ENCODE measurements at places on chromosomes 1 and 21.

- DNase-seq = no peak
Measured at GRCh38 chr21:44716984-44717383, 5.6 kb upstream of the TSPEAR start.

GRCh38 chr1:247746391-247746935, 1.5 kb downstream of the OR14A2 start:
- no peak for DNase-seq

DNA sequence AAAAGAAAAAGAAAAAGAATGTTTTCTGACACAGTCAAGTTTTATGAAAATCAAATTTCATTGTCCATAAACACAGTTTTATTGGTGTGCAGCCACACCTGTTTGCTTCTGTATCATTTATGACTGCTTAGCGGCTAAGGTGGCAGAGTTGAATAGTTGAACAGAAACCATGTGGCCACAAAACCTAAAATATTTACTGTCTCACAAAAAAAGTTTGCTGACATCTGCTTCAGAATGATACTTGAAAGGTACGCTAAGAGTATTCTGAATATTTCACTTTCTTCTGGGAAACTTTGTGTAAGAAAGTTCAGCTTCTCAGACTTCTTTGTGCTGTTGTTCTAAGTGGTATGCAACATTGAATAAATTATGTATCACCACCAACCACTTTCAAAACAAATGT, 6.2 kb downstream of the KCNK1 start:
- DNase-seq = no peak

DNA sequence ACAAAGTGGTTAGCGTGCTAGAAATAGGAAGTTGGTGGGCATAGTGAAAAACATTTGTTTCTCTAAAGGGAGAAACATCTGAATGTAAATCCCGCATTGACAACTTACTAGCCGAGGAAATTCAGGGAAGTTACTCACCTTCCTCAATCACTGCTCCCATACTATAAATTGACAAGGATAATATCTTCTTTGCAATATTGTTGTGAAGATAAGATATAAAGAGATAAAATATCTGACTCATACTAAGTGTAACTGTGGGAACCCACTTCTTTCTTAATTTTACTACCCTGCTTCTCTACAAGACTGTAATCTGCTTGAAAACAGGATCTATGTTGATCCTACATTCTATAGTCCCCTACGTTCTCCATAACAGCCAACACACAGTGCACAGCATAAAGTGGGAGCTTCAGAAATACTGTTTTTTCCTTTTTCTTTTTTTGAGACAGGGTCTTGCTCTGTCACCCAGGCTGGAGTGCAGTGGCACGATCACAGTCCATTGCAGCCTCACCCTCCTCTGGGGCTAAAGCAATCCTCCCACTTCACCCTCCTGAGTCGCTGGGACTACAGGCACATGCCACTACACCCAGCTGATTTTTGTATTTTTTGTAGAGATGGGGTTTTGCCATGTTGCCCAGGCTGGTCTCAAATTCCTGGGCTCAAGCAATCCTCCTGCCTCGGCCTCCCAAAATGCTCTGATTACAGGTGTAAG, 57.4 kb upstream of the C1orf21 start:
- DNase-seq = no peak

GRCh38 chr1:201597551-201598230, 58.8 kb downstream of the NAV1 start:
- no peak for DNase-seq

DNA sequence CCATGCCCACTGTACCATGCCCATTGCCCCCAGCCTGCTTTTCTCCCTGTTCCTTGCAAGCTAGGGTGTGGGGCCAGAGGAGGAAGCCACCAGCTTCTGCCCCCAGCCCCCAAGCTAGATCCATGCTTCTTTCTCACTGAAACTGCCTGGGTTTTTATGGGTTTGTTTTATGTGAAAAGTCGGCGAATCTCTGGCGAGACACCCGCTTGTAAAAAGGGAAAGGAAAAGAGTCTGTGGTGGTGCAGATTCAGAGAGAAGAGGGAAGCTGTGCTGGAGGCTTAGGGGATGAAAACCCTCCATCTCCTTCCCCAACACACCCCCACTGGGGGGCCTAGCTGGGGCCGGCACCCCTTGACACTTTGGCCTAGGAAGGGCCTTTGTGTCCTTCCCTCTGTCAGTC, 26.2 kb downstream of the GRHL3 start:
- no peak for DNase-seq

DNA sequence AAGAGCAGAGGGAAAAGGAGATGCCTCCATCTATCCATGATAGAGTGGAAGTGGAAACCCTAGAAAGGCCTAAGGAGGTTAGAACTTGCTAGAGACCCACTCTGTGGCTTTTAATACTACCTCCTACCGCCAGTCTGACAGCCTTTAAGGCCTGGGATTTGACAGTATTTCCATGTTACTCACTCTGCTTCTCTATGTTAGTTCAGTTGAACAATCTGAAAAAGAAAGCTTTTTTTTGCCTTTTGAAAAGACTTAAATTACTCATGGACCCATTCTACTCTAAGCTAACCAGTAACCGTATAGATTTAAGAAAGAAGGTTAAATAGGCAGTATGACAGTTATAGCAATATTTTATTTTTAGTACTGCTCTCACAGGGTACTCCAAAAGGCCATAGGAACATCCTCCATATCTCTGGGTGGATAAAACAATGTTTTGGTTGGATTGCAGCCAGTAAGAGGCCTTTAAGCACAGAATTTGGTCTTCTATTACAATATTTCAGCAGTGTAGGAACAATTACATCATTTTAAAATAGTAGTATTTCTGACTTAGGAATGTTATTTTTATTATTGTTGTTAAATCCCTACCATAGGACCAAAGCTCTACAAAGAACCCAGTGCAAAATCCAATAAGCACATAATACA, 15.9 kb upstream of the GPR25 start:
- no peak for DNase-seq

GRCh38 chr1:186531561-186532165, 70.7 kb upstream of the PDC start:
- DNase-seq = no peak

GRCh38 chr1:32953495-32953894, 11.1 kb downstream of the RNF19B start:
- DNase-seq = no peak

DNA sequence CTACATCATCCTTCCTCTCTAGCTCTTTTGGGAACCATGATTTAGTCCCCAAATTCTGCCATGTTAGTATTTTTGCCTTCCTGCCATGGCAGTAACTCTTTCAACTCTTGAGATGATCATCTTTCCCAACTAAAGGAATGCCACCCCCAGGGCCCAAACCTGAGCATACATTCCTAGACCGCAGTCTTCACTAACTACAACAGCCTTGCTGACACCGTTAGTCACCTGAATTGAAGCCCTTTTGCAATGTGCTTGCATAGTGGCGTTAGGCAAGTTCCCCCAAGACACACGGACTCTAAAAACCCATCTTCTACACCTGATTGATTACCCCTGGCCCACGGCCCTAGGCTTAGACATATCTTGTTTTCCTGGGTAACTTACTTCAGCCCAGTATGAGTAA, 16.4 kb upstream of the YTHDF2 start:
- no peak for DNase-seq

DNA sequence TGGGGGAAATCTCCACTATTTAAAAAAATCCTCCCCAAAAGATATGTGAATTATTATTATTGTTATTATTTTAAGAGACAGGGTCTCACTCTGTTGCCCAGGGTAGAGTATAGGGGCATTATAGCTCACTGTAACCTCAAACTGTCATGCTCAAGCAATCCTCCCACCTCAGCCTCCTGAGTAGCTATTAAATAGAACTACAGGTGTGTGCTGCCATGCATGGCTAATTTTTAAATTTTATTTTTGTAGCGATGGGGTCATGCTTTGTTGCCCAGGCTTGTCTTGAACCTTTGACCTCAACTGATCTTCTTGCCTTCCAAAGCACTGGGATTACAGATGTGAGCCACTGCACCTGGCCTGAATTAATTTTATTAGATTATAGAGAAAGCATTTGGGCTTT, 116.8 kb downstream of the RABGAP1L start:
- no peak for DNase-seq

GRCh38 chr1:171788696-171789095, 7.2 kb downstream of the METTL13 start:
- no peak for DNase-seq

DNA sequence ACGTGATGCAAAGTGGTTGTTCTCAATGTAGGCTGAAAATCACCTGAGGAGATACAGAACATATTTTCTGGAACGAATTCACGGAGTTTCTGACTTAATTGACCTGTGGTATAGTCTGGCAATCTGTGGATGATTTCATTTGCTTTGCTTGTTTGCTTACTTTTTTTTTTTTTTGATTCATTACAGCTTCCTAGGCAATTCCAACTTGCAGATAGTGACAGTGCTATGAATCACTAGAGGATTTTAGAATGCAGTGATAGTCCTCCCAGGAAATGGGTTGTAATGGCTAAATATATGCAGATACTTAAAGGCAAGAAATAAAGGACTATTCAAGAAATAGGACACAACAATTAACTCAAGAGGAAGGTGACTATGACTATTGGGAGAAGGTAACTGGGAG, 1378.1 kb upstream of the PRMT6 start:
- no peak for DNase-seq

DNA sequence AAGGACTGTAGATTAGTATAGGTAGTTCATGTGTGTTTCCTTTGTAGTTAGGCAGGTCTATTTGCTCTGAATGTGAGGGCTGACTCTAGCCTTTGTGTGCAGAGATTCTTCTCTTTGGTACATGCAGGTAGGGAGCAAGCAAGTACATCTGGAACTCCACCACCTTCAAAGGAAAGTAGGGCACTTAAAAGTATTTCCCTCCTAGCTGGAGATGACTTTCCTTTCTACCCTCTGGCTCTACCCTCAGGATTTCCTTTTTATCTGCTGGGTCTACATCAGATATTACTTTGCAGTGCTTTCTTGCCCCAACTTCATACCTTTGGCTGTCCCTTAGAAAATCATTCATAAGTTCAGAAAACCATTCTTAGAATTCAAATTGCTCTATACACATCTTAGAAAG, 91.7 kb upstream of the HIVEP3 start:
- DNase-seq = no peak

DNA sequence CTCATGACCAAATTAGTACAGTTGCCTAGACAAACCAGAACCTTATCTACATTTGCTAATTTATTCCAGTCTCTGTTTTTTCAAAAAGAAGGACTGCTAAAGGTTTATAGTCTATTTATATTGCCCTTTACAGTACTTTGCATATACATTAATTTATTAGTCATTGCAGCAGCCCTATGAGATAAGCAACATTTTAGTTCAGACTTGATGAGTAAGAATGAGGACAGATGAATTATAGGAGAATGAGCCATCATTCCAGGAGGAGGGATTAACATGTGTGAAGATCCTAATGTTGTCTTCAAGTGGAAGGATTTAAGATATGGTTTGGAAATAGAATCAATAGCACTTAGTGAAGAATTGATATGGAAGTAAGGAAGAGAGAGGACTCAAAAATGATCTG, 152.4 kb downstream of the KCTD3 start:
- DNase-seq = no peak

DNA sequence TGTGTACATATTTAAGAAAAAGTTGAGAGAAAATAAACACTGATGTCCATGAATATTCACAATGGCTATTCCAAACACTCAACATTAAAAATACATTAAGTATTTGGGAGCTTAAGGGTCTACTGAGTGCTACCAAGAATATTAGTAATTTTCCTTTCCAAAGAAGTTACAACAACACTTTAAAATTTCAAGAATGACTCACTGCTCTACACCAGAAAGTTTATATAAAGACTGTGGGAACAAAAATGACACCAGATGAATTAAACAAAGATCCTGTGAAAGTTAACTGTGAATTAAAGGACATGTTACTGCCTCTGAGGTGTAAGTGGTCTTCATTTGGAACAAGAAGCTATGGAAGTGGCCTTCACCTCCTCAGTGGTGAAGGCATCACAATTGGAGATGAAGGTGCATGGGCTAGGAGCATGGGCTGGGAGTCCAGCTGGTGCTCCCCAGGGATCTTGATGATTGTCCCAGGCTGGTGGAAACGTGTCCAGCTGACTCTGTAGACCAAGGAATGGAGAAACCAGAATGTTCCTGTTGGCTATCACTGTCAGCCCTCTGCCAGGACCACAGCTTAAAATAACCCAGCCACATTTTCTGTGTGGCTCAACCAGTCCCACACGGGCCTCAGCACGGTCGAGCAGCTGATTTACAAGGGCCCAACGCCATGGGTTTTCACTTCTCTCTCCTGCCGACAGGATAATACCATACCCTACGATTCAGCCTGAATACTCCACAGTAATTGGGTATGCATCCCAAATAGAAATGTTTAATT, 28.8 kb downstream of the TAF5L start:
- DNase-seq = no peak

- no peak for DNase-seq
Measured at GRCh38 chr1:167430849-167431242, 87.5 kb downstream of the CD247 start.

GRCh38 chr1:212557739-212558692, 50.5 kb upstream of the ATF3 start:
- no peak for DNase-seq

DNA sequence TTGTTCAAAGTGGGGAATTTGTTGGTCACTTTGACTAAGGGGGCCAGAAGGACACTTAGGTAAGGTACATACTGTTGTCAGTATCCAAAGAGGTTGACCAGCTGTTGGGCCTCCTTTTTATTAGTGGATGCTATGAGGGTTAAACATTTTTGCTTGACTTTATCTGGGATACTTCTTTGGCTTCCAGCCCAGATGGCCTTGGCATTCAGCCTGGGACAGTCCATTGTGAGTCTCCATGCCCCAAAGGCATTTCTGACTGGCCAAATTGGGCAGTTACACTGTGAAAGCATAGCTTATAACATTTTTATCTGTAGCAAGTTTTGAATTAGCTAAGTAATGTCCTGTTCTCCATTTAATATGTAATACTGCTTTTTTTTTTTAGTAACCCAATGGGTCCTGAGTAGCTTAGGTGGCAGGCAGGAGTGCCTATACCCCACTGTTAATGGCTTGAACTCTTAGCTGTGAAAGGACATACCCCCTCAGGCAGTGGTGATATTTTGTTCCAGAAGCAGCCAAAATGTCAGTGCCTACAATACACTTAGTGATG, 35.4 kb upstream of the CD1D start:
- no peak for DNase-seq

GRCh38 chr21:42696501-42697040, 43.1 kb downstream of the PDE9A start:
- DNase-seq = no peak

DNA sequence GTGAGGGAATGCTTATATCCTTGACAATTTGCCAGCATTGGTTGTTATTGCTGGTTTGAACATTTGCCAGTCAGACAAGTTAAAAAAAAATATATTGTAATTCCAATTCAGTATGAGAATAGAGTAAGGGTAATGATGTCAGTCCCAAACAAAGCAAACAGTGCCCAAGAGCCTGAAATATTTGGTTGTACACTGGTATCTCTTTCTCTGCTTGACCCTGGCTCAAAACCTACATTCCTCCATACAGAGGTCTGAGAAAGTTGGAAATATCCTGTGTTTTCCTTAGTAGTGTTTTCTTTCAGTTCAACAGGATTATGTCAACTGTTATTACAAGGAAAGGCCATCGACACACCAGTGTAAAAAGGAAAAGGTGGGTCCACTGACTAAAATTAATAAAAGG, 145.6 kb downstream of the MRPL39 start:
- no peak for DNase-seq
